ENCODE measurements at places on chromosomes 2 and 18.

DNA sequence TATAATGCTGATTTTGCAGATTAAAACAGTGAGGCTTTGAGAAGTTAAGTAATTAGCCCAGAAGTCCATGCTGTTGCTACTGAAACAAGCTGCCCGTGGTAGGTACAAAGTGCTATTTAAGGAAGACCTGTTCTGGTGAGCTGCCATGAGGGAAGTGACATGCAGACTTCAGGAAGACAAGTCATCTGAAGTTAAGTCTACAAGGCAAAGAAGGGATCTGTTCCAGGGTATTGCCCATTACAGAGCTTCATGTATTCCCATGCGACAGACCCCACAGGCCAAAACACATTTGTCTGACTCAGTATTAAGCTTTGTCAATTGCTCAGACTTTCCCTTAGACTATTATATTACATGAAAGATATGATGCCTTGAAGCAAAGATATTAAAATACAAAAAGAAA is 520.8 kb downstream of the FBXO15 start:
- no peak for DNase-seq

GRCh38 chr2:20164734-20165478 is 60.0 kb downstream of the SDC1 start:
- DNase-seq, result no peak

DNA sequence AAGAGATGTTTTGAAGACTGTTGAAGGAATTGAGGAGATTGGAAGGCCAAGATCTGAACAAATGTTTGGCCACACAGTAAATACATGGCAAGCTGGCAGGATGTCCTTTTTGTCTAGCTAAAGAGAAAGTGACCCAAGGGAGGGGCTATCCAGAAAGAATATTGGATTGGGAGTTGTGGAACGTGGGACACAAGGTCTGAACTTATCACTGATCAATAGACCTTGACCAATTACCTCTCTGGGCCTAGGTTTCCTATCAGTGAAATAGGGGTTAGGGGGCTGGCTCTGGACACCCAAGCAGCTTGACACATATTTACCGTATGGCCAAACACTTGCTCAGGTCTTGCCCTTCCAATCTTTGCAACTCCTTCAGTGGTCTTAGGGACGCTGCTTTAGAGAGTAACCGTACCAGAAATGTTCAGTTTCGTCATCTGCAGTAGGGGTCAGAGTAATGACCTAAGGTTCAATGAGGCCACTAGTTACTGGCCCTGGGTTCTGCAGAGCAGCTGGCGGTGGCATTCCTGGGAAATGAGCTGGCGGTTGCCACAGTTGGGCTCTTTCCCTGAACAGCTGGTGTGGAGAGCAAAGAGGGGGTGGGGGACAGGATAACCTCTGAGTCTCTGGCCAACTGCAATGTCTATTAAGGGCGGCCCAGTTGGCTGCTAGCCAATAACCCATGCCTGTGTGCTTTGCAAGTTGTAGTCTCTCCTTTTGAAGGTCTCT is 70.1 kb upstream of the STPG4 start:
- no peak for DNase-seq

GRCh38 chr2:12382366-12382765 is 334.4 kb upstream of the TRIB2 start:
- no peak for DNase-seq

DNA sequence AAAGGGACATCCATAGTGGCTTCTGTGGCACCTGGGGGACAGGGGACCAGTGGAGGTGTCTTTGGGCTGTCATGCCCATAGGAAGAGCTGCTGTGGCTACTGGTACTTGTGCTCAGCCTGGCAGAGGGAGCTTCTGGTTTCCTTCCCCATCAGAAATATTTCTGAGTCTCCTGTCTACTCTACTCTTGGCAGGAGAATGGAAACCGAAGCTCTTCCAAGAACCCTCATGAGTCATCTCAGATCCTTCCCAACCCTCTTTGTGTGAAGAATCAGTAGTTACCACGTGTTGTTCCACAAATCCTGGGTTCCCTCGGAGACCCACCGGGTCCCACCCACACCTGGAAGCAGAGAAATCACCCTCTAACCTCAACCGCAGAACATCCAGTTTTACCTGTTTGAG is 234.9 kb downstream of the FHOD3 start:
- DNase-seq, result no peak

- no peak for DNase-seq
Observed at GRCh38 chr2:196955036-196955435, 28.5 kb upstream of the PGAP1 start.

- DNase-seq, result no peak
Observed at GRCh38 chr2:46076875-46077274, 220.3 kb upstream of the EPAS1 start.

- no peak for DNase-seq
Observed at GRCh38 chr2:33122726-33123125, 176.0 kb downstream of the LTBP1 start.

DNA sequence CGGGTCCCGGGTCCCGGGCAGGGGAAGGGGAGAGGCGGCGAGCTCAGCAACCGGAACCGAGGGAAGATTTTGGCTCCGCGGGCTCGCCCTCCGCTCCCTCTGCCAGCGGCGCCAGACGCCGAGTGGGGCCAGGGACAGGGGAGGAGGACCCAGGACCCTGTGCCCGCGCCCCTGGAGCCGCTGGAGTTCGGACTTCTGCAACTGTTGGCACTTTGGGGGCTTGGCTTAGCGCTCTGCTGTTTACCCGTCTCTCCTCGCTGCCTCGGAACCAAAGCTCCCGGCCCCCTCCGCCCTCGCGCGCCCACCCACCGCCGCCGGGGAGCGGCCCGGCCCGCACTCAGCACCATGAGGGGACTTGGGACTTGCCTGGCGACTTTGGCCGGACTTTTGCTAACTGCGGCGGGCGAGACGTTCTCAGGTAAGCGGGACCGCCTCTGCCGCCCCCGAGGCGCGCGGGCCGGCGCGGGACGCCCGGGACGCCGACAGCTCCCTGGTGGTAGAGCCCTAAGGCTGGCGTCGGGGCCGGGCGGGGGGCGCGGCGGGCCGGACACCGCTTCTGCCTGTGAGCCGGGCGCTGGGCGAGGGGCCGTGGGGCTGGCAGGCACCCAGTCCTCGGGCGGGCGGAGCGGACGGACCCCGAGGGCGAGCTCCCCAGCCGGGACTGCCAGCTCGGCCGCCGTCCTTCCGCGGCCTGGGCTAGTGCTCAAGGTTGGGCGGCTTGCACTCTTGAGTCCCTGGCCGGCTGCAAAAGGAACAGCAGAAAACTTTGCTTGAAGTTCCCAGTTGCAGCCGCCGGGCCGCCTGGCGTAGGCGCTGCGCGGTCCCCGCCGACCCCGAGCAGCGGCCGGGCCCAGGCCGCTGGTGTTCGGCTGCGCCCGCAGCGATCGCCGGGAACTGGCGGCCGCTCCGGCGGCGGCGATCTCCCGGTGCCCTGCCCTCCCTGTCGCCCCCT is 634 bp downstream of the PTPRM start:
- peak; percentile 21 for DNase-seq

DNA sequence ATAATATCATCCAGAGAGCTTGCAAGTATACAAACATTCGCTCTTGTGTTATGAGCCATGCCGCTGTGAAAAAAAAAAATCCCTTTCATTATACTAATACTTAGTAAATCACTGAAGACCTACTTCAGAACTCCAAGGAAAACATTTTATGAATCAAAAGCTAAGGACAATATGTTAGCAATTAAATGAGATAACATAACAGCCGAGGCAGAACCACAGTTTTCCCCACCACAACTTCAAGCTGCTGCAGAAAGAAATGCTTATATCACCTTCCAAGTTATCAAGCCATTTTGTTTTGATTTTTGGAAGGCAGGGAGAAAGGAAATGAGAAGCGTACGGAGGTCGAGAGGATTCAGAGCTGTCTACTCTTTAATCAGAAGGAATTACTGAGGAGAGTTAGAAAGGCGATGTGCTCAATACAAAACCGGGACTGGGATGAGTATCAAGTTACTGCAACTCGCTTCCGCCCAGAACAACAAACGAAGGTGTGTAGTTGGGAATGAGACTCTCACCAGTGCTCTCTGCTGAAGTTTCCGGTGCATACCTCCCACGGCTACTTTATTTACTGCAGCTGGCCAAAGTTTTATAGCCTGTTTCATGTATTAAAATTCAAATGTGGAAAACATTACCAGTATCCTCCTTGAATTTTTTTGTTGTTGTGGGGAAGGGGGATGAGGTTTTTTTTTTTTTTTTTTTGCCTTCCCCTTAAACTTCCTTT is 292.2 kb upstream of the CCDC68 start:
- no peak for DNase-seq

- DNase-seq, result no peak
Observed at GRCh38 chr18:14961991-14962390, 214.0 kb downstream of the ANKRD30B start.

DNA sequence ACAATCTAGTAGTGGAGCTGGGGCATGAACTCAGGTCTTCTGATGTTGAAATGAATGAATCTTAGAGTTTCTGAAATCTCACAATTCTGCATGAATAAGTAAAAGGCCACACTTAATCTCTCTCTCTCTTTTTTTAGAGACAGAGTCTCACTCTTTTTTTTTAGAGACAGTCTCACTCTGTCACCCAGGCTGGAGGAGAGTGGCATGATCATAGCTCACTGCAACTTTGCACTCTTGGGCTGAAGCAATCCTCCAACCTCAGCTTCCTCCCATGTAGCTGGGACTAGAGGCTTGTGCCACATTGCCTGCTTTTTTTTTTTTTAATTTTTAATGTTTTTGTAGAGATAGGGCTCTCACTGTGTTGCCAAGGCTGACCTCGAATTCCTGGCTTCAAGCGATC is 68.9 kb upstream of the THOC1 start:
- no peak for DNase-seq

- no peak for DNase-seq
Observed at GRCh38 chr2:41965909-41966295, 81.9 kb upstream of the PKDCC start.

GRCh38 chr2:233692648-233693047 is at the start of gene UGT1A6:
Gene UGT1A6, plus strand, starts transcription at chr2:233692890. Its CDS starts 115 bp downstream, at chr2:233693005.
- no peak for DNase-seq

GRCh38 chr2:70948337-70949003 is 12.8 kb downstream of the ATP6V1B1 start:
- peak; percentile 83 for DNase-seq

DNA sequence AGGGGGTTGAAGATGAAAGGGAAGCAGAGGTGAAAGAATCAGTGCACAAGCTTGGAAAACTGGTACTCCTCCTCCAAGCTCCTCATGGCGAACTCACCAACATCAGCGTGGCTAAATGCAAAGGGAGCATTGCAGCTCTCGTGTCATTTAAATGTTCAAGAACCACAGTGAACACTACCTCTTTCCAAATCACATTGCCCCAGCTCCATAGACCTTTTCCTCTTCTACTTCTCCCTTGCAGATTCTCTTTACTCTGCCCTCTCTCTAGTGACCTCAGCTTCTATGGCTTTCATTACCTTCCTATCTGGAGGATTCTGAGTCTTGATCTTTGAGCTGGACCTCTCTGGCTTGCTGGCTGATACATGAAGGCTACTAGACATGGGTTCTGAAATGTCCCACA is 14.3 kb downstream of the EPB41L3 start:
- no peak for DNase-seq

DNA sequence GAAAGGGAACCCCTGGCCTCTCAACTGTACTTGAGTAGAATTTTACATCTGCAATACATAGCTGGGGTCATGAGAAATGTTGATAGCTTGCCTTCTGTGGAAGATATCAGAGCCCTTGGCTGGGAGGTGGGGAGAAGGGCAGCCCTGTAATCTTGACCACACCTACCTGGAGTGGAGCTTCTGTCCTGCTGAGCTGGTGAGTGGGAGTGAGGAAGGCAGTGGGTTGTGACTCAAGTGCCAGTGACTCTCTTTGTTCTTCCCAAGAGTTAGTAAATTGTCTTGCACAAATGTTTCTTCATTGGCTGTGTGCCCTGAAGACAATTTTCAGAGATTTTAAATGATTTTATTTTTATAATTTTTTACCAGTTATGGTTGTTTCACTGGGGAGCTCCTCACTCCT is 277.3 kb downstream of the MBD5 start:
- DNase-seq, result no peak

DNA sequence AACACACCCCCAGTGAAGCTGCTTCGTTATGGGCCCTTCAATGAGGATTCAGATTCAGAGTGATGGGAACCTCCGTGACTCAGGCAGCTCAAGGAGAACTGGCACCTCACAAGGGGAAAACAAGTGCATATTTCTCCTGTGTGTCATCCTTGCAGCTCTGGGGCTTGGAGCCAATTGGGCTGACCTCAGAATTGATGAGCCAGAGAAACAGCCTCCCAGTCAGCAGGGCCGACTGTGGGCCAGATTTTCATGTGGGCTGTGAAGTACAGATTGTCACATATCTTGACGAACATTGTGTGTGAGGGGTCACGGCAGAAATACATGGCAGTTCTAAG is 189.6 kb upstream of the SP5 start:
- no peak for DNase-seq

GRCh38 chr2:39932198-39932597 is 153.1 kb upstream of the THUMPD2 start:
- no peak for DNase-seq

DNA sequence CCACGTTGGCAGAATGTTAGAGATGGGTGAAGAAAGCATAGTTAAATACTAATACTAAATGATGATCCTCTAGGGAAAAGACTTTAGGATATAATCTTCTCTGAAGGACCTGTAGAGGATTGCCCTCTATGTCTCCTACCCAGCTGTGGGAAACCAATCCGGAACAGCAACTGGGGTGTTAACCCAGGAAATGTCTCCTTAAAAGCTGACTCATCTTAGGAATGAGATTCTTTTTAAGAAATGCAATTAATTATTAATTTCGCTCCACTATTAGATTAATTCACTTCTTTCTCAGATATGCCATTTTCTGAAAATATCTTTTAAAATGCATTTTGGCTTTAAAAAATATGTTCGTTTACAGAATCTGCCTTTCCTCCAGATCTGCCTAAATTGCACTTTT is 7.4 kb downstream of the SCN3A start:
- DNase-seq, result no peak

DNA sequence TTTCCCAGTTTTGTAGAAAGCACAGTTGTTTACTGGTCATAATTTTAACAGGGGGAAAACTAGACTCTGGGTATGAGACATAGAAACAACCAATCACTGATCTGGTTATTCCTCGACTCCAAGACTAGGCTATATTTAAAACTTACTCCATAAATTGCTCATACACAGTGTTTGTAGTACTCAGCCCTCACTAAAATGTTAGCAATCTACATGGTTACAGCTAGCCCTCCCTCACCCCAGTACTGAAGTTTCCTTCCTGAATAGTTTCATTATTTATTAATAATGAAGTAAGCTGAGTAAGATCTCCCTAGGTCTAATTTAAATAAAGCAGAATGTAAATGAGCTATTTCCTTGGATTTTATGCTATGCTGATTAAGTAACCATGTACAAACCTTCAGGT is 275.1 kb downstream of the CDH20 start:
- no peak for DNase-seq

DNA sequence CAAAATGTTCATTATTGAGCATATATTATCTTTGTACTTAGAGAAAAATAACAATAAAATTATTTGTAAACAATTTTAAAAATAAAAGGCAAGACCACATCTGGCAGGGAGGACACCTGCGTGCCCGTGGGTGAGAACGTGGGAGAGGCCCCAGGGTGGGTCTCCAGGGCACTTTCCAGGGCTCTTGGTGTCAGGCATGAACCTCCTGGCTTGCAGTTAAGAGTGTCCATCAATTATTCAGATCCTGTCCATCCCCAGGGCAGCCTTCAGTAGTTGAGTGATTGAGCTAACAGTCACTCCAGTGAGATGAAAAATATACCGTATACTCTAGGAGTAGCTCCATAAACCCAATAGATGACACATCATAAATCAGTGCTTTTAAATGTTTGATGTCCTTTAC is 49.7 kb downstream of the TPO start:
- DNase-seq, result no peak
